ENCODE measurements at places on chromosomes 2 and 18.

GRCh38 chr2:201579536-201579935, 63.8 kb downstream of the TMEM237 start:
- no peak for DNase-seq

DNA sequence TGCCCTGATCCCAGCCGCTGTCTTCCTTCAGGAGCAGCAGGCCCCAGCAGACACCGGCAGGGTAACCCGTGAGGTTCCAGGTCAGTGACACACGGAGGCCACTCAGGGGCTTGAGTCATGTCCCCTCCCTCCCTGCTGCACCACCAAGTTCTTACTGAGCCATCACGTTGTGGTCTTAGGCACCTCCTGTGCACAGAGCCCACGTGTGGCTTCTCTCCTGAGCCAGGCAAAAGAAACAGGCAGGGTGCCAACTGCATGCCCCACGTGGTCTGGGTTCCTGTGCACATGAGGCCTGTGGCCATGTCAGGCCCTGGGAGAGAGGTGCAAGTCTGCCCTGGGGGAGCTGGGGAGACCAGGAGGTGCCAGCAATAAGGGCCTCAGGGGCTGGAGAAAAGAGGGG, 264.8 kb downstream of the KLHL29 start:
- DNase-seq, result no peak

- no peak for DNase-seq
These were observed 294.5 kb downstream of the CCDC178 start for GRCh38 chr18:33146014-33146413.

DNA sequence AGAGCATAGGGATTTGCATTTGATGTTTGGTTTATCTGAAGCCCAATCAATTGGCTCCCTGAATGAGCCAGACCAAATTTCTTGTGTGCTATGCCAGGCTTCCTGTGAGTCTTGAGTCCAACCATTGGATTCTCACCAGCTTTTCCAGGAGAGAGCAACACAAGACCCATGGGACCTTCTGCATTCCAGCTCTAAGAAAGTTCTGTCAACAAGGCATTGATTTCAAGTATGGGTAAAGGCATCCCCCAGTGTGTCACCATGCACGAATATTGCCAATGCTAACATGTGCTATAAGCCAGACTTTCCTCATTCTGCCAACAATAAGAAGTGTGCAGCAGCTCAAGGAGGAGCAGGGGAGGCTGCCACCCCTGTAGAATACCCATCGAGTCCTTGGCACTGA, 266.6 kb downstream of the ETAA1 start:
- no peak for DNase-seq

DNA sequence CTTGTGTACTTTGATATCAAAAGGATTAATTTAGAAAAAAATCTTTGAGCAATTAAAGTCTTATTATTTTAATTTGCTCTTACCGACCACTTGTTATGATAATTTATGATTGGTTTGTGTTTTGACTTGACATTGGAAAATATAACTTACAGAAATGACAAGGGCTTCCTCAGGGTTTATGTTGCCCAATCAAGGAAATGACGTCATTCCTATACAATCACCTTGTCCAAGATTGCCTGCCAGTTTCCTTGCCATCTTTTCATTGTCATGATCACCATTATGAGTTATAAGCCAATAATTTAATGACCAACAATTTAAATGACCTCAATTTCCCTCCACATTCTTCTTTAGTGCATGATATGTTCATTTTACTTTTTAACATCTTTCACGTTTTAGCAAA, 351.8 kb upstream of the TMEFF2 start:
- no peak for DNase-seq

- DNase-seq, result no peak
These were observed 58.9 kb downstream of the SH3RF3 start for GRCh38 chr2:109187711-109188495.

- no peak for DNase-seq
These were observed 55.7 kb downstream of the NPAS2 start for GRCh38 chr2:100875516-100876230.

DNA sequence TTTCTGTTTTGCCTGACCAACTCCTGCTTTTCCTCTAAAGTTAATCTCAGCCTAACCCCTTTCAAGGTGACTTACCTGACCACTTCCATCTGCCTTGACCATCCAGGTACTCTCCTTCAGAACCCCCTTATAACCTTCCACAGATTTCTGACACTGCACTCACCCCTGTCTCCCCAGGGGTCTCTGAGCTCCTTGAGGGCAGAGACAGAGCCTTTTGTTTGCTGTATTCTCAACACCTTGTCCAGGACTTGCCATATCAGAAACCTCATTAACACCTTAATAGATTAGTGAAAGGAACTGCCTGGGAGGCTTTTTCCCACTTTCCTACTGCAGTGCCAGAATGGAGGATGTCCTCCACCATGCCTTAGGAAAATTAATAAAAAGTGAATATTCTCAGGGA, 119.7 kb upstream of the SERPINE2 start:
- DNase-seq, result peak; percentile 85

DNA sequence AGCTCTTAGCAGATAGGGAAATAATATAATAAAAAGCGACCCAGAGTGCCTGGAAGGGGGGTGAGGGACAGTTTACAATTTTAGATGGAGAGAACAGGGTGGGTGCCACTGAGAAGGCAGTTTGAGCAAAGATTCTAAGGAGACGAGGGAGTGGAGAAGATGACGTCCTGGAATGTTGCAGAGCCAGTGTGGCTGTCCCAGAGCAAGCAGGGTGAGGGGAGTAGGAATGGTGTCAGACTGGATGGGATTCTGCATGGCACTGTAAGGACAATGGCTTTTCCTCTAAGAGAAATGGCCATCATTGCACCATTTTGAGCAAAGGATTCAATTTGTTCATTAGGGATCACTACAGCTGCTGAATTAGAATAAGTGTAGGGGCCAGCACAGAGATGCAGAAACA, 73.1 kb downstream of the FAM124B start:
- peak; percentile 21 for DNase-seq

DNA sequence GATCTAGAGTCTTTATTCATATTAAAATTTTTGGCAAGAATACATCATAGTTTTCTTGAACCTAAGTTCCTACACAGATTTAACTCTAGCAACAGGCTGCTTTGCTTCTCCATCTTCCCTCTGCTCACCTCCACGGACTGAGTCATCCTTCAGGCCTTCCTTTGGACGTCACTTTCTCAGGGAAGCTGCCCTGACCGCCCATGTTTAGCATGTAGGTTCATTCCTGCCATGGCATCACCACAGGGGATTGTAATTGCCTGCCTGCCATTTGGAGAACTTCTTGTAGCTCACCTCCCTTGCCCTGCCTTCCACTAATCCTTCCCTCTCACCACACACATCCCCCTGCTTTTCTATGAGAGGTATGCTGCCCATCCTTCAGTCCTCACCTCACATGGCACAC, 43.9 kb upstream of the B3GNT2 start:
- peak; percentile 64 for DNase-seq

GRCh38 chr18:1049173-1049572, 144.5 kb downstream of the ADCYAP1 start:
- no peak for DNase-seq

GRCh38 chr2:196873511-196873910, 53.0 kb downstream of the PGAP1 start:
- DNase-seq, result no peak

GRCh38 chr18:13216092-13216582, 2.4 kb upstream of the LDLRAD4 start:
- peak; percentile 79 for DNase-seq

DNA sequence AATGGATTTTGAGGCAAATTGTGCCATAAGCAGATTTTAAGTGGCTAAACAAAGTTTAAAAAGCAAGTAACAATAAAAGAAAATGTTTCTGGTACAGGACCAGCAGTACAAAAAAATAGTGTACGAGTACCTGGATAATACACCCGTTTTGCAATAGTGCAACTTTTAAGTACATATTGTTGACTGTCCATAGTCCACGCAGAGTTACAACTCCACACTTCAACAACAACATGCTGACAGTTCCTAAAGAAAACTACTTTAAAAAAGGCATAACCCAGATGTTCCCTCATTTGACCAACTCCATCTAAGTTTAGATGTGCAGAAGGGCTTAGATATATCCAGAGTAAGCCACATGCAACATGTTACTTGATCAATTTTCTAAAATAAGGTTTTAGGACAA, 5.1 kb upstream of the STPG4 start:
- no peak for DNase-seq

DNA sequence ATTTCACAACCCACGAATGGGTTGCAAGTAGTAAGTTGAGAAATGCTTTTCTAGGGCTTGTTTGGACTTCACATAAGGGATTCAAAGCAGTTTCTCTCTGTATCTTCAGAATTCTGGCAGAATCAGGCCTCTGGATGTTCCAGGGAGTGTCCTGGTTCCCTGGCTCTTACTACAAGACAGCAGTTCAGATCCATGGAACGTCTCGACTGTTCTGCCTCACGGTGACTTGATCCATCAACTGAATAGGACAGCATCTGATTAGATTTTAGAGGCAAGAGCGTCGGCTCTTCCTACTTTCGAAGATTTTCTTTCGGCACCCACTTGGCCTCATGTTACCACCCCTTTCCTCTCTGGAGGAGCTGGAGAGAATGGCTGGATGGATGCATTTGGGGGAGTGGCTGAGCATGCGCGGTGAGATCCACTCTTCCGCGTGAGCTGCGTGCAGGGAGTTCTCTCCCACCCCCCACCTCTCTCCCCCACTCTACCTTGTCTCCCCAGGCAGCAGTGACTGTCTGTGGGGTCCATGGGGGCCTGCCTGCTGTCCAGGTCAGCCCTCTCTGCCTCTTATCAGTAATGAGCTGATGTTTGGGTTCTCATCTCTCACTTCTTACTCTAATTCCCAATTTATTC, 132.5 kb downstream of the VAPA start:
- DNase-seq, result no peak

DNA sequence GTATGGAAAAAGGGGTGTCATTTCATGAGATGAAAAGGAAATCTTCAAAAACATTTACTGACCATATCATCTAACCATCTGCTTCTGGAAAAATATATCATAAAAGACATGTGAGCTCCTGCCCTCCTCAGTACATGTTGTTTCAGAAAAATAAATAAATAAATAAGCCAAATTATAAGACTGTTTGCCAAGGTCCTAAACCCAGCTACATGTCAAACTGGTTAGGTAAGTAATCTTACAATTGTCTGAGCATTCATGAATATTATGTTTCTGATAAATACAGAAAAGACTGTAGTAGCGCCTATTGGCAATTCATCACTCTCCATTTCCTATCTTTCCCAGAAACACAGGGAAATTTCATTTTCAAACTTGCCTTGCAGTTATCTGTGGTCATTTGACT, 138.9 kb upstream of the SETBP1 start:
- DNase-seq, result no peak

DNA sequence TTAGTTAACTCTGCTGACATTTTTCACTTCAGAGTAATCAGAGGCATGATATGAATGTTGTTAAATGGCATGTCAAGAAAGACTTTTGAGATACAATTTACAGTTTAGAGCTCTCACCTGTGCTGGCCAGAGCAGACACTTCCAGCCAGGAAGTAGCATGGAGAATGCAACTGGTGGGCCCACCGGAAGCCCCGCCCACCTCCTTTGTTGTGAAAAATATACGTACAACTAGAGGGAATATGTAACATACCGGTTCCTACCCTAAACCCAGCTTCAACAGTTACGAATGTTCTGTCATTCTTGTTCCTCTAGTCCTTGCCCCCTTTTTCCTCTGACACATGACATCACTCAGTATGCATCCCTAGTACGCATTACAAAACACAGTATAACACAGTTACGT, 70.2 kb upstream of the ITM2C start:
- DNase-seq, result no peak

DNA sequence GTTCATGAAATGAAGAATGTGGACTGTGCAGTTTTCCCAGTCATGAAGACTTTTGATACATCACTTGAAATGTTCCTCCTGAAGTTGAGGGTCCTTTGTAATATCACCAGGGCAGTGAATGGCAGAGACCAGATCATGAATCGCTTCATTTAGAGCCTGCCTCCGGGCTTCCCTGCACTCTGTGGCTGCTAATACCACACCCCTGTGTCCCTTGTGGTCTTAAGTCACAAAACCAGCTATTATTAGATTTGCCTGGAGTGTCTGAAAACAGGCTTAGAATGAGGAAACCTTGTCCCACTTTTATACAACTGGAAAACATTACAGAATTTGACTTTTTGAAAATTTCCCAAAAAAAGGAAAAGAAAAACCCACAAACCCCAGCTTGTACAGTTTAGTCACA, 147.9 kb downstream of the MGAT5 start:
- DNase-seq, result no peak

Measured in mesendoderm (in vitro differentiated cells).